Activated CD4-positive, CD25-positive, alpha-beta regulatory T cell treated with anti-CD3 and anti-CD28 coated beads, Interleukin-2, amount 50 U/mL, for 16 hours (primary cell): ENCODE measurements at places on chromosomes 3 and 15.

DNA sequence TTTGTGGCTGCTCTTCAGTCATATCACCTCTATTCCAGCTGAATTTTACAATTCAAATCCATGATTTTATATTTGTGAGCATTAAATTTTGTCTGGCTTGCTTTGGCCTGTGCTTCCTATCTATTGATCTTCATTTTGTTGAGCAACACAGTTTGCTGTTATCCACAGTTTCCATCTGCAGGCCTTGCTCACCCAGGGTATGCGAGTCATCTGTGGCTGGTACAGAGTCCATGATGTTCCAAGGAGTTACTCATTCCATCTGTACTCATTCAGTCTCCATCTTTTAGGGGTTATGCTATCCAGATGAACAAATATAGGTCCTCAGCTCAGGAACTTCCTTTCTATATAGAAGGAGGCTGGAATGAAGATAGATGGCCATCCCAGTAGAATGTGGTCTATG is 70.1 kb upstream of the CCK start:
- no peak for DNase-seq

DNA sequence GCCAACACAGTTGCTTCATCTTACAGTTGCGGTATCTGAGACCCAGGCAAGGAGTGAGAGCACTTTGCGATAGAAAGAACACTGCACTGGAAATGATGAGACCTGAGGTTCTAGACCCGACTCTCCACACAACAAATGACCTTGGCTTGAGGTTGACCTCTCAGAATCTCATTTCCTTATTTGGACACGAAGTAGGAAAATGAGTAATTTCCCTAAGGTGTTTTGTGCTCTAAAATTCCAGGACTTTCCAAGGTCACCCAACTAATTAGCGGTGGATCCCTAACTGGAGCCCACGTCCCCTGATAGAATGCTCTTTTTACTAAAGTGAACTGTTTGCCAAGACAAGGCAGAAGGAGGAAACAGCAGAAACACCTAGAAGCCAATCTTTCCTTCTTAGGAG is 26.7 kb upstream of the FBN1 start:
- no peak for DNase-seq

DNA sequence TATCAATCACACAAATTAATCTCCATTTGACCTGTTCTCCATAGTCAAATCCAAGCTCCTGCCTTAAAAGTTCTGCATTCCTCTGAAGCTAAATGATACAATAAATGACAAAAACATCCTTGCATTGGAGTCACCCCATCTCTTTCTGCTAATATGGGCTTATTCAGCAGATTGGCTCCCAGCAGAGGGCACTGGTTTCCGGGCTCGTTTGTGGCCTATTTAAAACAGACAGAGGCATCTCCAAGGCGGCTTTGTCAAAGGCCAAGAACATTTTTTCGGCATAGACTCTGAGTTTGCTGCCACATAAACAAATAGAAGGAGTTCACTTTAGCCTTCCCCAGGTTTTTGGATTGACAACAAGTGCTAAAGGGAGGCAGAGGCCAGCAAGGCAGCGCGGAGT is 204.4 kb upstream of the RASGRP1 start:
- no peak for DNase-seq

- DNase-seq = no peak
Measured at GRCh38 chr3:166607933-166608521, 770.8 kb upstream of the BCHE start.

DNA sequence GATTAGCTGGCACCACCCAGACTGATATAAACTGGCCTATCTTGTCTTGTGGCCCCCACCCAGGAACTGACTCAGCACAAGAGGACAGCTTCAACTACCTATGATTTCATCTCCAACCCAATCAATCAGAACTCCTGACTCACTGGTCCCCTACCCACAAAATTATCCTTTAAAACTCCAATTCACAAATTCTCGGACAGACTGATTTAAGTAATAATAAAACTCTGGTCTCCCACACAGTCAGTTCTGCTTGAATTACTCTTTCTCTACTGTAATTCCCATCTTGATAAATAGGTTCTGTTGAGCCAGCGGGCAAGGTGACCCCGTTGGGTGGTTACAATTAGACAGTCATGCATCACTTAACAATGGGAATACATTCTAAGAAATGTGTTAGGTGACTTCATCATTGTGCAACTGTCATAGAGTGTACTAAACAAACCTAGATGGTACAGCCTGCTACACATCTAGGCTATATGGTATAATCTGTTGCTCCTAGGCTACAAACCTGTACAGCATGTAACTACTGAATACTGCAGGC is 48.1 kb upstream of the MAP4 start:
- DNase-seq = no peak

DNA sequence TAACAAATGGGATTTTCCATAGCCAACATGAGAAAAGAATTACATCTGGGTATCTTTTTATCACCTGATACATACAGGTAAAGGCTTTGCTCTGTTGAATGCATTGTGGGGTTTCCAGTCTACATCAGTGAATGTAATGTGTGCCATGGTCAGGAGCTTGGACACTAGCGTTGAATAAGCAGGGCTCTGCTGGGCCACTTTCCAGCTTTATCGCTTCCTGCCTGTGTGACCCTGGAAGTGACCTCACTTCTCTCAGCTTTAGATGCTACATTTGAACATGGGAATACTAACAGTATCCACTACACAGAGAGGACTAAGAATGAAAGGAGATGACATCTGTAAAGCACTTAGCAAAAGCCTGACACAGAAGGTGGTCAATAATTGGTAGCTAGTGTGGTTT is 40.1 kb downstream of the TTC23 start:
- no peak for DNase-seq

DNA sequence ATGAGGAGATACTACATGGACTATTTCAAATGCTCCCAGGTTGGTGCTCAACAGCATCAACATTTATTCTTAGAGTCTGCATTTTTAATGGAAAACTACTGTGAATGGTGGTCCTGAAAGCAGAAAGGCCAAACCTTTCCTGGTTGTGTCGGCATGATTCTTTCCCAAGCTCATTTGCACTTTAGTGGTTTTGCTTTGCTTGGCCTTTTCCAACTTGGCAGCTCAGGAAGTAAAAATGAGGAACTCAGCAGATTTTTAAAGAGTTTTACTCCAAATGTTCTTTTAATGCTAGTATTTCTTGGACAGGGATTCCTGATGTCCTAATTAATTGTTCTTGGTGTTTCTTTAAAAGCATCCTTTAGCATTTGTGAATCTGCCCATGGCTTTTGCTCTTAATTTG is 197.4 kb downstream of the SLC9A9 start:
- no peak for DNase-seq

DNA sequence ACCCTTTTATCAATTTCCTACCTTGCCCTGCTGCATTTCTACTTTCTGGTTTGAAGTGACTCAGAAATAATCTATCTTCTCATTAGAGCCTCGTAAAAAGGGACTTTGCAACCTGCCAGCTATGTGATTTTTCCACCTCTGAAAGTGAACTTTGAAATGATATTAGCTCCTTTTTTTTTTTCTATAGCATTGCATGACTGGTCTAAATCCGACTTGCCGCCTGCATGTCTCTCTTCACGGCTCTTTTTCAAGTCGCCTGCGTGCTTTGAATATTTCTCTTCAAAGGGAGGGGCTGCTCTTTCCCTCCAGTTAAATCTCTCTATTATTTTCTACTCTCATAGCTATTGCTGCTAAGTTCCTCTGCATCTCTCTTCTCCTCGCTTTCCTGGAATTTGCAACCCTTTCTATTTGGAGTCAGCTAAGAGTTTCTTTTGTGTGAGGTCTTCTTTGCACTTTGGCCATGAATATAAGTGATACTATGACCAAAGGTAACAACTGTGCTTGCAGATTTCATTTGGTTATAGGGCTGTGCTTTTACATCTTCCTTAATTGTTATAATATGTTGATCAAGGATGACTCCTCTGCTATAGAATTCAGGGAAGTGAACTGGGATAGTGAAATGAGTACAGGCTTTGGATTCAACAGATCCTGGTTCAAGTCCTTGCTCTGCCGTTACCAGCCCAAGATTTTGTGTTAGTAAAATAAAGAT is 541.1 kb downstream of the AGBL1 start:
- DNase-seq = no peak

DNA sequence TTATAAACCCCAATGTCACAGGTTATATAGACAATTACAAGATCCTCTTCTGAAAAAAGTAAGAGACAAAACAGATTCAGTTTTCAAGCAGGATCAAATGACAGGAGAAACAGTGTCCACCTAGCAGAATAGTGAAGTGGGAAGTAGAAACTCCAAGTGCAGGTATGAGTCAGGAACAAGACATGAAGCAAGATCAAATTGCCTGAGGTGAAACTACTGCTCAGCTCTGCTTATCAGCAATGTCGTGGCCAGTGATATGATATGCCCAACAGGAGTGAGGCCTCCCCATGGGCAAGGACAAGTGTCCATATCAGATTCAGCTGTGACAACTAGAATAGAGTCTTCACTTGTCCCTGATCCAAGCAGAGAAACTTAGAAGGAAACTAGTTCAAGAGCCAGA is 100.0 kb downstream of the ZMAT3 start:
- no peak for DNase-seq
